Testis (tissue), 5 donors: ENCODE measurements at places on chromosomes 2 and 18. TPM values are rescaled to one million over a fixed set of nuclear protein-coding genes. Genes with fewer than 3 reads are reported as not detected.

CPSF3 gene
- 72.3 TPM for total RNA-seq

ASTL gene
- total RNA-seq = 1.6 TPM

CRYGD gene
- not detected for total RNA-seq

NEU4 gene
- total RNA-seq = 2.0 TPM

ST6GAL2 gene
- 83.8 TPM for total RNA-seq

VIL1 gene
- 0.50 TPM for total RNA-seq

NTSR2 gene
- total RNA-seq = 0.68 TPM

CNGA3 gene
- total RNA-seq = 0.63 TPM

ADAM23 gene
- 24.2 TPM for total RNA-seq

C2orf80 gene
- total RNA-seq = not detected
